Activated T-cell treated with anti-CD3 and anti-CD28 coated beads, Interleukin-2, amount 50 U/mL, for 24 hours (primary cell): ENCODE measurements at places on chromosomes 5 and 9.

DNA sequence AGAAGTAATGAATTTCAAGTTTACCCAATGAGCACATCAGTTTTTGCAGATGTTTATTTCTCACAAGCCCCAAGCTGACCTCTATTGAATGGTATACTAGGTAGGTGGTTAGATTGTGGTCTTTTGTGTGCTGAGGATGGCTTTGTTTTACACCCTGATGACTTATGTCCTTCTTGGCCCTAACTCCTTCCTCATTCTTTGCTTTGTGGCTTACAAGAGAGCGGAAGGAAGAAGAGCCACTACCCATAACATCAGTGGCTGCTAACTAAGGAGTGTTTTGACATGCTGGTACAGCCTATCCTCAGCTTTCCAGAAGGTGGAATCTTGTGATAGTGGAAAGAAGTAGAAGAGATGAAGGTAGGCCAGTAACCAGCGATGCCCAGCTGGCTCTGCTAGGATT lies 85.7 kb upstream of the NTRK2 start:
- no peak for DNase-seq

GRCh38 chr5:97986069-97986468 lies 787.4 kb upstream of the RGMB start:
- DNase-seq: no peak

DNA sequence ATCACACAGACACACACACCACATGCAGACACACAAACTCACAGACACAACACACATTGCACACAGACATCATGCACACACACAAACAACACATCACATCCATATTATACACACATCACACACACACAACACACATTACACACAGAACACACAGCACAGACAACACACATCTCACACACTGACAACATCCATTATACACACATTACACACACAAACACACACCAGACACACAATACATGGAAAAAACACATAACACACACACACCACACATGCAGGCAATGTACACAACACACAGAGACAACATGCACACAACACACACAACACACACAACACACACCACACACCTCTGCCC lies 4.8 kb upstream of the CCDC187 start:
- no peak for DNase-seq

GRCh38 chr9:4303006-4303405 lies 3.1 kb upstream of the GLIS3 start:
- no peak for DNase-seq

DNA sequence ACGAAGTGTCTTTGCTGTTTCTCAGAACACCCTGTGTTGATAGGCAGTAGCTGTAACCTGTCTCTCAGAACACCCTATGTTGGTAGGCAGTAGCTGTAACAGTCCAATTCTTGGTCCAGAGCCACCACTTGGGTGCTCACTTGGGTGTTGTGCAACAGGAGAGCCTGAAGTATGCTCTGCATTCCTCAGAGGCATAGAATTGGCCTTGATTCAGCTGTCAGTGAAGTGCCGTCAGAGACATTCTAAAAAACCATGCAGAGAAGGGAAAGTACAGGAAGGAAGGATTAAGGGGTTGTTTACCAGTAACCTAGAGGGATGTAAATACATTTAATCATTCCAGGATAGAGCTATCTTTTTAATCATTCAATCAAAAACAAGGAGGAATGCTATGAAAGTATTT lies 231.2 kb downstream of the ARRDC3 start:
- DNase-seq: no peak

DNA sequence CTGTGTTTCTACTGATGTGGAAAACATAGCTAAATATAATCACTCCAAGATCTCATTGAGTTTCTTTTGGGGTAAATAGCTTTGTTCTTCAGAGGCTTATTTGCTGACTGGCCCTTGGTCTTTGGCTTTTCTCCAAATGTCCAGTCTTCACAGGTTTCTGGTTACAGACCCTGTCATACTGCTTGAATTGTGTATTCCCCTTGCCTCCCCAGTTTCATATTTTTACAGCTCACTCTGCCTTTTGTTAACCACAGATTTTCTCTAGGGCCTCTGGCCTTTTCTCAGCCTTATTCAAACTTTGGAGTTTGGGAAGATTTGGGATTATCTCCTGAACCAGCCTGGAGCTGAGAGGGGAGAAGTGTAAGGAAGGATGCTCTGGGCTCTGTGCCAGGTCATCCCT lies 23.9 kb downstream of the ISOC1 start:
- no peak for DNase-seq

DNA sequence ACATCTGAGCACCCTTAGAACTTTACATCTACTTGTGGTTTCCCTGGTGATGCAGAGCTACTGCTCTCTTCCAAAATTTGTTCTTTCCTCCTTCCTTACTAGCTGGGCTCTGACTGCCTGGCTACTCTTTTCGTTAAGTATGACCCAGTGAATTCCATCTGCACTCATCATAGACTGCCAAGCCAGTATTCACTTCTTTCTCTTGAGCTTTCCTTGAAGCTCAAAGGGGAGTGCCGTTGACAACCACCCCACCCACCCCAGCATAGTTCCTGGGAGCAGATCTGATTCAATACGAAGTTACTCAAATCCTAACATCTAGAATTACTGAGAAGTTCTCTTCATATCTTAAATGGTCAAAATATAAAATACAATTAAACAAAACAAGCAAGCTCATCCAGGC lies 190.5 kb downstream of the ADAMTS12 start:
- no peak for DNase-seq

GRCh38 chr9:78038620-78039300 lies 7.1 kb upstream of the GNAQ start:
- DNase-seq: no peak

DNA sequence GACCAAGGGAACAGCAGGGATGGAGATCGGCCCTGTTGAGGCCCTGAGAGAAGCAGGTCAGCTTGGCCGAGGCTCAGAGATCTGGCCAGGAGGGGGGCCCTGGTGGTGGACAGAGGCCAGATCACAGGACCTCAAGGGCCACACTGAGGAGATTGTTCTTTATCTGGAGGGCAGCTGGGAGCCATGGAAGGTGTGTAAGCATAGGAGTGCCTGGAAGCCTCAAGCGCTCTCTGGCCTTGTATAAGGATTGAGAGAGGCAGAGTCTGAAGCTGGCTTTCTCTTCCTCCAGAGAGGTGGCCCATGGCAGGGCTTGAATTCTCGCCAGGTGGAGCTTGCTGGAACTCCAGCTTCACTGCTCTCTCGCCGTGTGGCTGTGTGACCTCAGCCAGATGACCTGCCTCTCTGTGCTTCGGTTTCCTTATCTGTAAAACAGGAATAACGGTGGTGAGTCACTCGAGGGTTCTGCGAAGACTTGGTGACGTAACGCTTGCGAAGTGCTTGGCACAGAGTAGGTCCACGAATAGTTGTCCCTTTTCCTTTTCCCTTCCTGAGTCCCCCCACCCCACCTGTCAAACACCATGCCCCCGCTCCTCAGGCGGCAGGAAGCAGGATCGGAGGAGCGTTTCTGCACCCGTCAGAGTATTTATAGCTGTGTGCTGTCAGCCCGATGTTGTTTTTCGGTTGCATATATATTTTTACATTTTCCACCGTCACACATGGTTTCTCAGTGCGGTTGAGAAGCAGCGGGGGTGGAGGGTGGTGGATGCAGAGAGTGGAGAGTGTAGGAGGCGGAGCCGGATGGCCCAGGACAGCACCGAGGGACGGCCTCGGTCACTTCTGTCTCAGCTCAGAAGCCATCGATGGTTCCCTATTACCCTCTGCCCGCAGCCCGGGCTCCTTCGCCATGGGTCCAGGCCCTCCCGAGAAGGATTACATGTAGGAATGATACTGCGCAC lies 17.0 kb upstream of the CRB2 start:
- DNase-seq: peak; percentile 85

DNA sequence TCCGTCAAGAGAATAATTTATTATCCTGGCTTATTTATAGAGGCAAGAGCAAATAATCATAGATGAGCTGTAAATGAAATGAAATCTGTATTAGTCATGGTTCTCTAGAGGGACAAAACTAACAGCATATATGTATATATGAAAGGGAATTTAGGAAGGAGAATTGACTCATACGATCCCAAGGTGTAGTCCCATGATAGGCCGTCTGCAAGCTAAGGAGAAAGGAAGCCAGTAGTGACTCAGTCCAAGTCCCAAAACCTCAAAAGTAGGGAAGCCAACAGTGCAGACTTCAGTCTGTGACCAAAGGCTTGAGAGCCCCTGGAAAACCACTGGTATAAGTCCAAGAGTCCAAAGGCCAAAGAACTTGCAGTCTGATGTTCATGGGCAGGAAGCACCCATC lies 515.9 kb upstream of the CYLC2 start:
- no peak for DNase-seq

DNA sequence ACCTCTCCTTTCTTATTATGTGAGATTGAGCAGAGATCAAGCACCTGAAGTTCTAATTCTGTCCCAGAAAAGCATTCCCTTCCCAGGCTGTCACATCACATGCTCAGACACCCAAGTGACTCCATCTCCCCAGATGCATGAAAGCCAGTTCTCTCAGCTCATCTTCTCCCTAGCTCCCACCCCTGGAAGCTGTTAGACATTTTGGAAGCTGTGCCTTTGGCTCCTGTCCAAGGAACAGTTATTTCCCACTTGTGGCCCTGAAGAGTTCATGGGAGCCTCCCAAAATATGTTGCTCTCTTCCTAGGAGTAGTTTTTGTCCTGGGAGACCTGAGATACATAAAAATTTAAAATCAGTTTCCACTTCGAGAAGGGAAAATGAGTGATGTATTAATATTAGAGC lies 161.4 kb upstream of the GAS1 start:
- DNase-seq: no peak

DNA sequence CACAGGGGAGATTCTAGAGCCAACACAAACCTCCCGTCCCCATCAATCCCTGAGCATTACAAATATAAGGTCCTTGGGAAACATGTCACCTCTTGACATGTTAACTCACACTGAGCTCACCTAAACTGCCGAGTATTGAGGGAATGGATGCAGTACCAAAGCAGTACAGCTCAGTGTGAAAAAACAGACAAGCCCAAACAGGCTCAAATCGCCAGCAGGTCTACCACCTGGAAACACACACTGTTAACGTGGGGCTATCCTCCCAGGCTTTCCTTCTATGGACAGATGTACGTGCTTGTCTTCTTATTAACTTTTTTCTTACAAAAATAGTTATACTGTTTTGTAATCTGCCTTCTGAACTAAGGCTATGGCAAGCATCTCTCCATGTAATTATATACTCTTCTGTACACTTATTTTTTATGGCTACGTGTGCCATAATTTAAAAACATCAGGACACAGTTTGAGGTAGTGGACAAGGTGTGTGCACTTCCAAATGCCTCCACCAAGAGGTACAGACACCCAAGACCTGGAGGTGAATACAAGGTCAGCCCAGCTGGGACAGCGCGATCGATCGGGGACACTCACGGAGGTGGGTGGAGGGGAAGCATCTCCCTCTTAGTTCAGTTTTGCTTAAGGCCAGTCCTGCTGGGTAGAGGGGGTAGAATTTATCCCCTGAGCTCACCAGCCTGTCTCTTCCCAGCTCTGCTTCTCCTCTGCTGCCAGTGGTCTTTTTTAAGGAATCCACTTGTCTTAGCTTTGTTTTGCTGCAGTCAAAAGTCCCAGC lies 76.5 kb downstream of the DAP start:
- DNase-seq: no peak

DNA sequence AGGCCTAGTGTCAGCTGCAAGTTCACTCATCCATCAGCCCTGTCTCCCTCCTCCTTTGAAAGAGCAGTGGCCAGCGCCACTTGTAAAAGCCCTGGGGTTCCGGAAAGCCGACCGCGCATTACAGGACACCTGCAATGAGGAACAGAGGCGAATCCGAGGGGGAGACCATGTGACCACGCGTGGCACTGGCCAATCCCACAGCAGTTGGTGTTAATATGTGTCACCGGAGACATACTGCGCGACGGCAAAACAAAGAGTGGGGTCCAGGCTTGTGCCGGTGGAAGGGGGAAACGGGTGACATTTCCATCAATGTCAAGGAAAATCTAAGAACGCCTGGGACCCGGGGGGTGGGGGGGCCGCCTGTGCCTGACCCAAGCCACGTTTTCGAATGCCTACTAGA lies 480.8 kb downstream of the SPATA31A7 start:
- peak; percentile 17 for DNase-seq

GRCh38 chr5:10151656-10152055 lies 98.0 kb downstream of the ATPSCKMT start:
- DNase-seq: no peak

GRCh38 chr5:109962882-109963603 lies 273.3 kb downstream of the MAN2A1 start:
- DNase-seq: no peak

DNA sequence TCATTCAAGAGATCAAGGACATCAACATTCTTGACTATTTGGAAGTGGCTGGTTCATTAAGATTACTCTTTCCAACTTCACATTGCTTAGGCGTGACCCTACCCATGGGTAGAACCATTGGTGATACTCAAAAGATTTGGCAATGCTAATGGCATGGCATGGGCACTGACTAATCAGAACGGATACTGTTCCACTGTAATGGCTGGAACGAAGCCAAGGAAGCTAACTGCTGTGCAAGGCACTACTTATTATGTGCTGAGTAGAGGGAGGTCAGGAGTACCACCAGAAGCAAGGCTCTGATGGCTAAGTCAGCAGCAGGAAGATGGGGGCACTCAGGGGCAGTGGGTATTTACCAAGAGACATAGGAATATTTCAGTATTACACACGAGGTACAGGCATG lies 31.9 kb downstream of the GNA14 start:
- DNase-seq: no peak

DNA sequence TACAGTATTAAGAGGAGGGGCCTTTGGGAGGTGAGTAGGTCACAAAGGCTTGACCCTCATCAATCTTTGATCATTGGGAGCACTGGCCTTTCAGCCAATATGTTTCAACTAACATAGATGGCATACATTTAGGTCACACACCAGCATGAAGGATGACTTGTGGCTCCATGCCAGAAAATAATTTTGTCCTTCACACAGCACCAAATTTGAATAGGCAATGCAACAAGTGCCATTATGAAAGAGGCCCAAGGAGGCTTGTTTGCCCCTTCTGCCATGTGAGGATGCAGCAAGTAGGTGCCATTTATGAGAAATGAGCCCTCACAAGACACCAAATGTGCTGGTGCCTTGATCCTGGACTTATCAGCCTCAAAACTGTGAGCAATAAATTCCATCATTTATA lies 81.1 kb downstream of the JAKMIP2 start:
- no peak for DNase-seq

DNA sequence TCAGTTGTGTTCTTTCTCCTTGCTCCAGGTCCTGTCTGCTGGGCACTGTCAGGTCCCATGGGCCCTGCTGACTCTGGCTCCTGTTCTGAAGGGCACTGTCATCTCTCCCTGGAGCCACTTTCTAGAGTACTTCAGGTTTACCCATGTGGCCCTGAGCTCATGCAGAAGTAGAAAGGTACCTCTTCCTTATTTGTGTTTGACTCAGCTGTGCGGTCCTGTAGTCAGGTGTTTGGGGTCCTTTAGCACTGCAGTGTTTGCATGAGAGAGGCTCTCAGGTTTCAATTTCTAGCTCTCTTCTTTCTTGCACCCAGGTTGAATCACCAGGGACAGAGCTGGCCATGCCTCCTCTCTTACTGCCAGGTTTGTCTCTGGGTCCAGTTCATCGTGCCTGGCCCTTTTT lies 71.5 kb downstream of the HSPA4 start:
- DNase-seq: no peak
